ENCODE measurements at places on chromosomes 13 and 19. TPM values are rescaled to one million over a fixed set of nuclear protein-coding genes. Genes with fewer than 3 reads are reported as not detected.

- H3K27ac ChIP-seq: no peak overlapping the region
- H3K4me1 ChIP-seq: no peaks in the 10 kb centered on the region
- no peak overlapping the region for H3K4me3 ChIP-seq
- no peaks in the 10 kb centered on the region for H3K27me3 ChIP-seq
Measured at GRCh38 chr13:70505809-70506208, 397.6 kb upstream of the KLHL1 start.

The MEIS3 gene
- 9.5 TPM for total RNA-seq

DNA sequence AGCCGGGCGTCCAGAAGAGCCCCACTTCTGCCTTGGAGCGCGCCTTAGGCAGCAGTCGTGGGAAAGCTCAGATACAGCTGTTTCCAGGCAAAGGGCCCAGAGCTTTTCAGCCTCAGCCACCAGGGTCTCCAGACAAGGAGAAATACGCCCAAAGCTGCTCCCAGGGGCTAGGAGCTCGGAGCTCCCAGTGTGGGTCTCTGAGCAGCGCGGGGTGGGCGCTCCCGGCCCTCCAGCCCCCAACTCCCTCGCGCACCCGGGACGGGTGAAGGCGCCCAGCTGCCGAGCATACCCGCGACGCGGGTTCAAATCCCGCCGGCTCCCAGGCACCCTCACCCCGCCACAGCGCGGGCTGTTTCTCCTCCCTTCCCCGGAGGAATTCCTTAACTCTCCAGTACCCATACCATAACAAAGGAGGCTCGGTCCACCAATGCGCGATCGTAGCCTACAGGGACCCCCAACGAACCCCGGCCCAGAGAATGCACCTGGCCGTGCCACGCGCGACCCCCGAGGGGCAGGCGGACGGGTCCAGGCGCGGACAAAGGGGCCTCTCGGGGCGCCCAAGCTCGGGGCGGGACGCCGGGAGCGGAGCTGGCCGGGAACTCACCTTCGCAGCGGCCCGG lies 507 bp downstream of the COL4A1 start:
- H3K36me3 ChIP-seq: no peaks in the 10 kb centered on the region
- peaks cover 32% of the 10 kb centered on the region for H3K4me1 ChIP-seq

The TMEM255B gene
- not detected for total RNA-seq

GRCh38 chr13:62629618-62630017 lies 1214.0 kb upstream of the PCDH20 start:
- H3K27ac ChIP-seq: no peak overlapping the region
- no peaks in the 10 kb centered on the region for H3K4me1 ChIP-seq
- H3K4me3 ChIP-seq: no peak overlapping the region
- DNase-seq: no peak
- H3K36me3 ChIP-seq: no peaks in the 10 kb centered on the region

- no peak overlapping the region for H3K27ac ChIP-seq
- H3K27me3 ChIP-seq: no peaks in the 10 kb centered on the region
- DNase-seq: no peak
- H3K36me3 ChIP-seq: no peaks in the 10 kb centered on the region
- H3K4me3 ChIP-seq: no peak overlapping the region
- peaks cover 3% of the 10 kb centered on the region for H3K4me1 ChIP-seq
Measured at GRCh38 chr19:11626252-11626651, 29.0 kb downstream of the ZNF627 start.
